HCT116 (cell line): ENCODE measurements at places on chromosomes 3 and 15. TPM values are rescaled to one million over a fixed set of nuclear protein-coding genes. Genes with fewer than 3 reads are reported as not detected.

- no peak for DNase-seq
- H3K4me3 ChIP-seq = no peak overlapping the region
- no peaks in the 10 kb centered on the region for H3K36me3 ChIP-seq
- H3K27me3 ChIP-seq = no peaks in the 10 kb centered on the region
These were observed 151.3 kb downstream of the CFAP20DC start for GRCh38 chr3:58898513-58898912.

FANCD2OS gene
- total RNA-seq = not detected

CCDC50 gene
- total RNA-seq = 47.8 TPM

CAMK2N2 gene
- 5.1 TPM for total RNA-seq
